T47D (cell line): ENCODE measurements at places on chromosomes 5 and 9.

- no peak for DNase-seq
These were observed 48.6 kb downstream of the UGCG start for GRCh38 chr9:111945216-111945615.

DNA sequence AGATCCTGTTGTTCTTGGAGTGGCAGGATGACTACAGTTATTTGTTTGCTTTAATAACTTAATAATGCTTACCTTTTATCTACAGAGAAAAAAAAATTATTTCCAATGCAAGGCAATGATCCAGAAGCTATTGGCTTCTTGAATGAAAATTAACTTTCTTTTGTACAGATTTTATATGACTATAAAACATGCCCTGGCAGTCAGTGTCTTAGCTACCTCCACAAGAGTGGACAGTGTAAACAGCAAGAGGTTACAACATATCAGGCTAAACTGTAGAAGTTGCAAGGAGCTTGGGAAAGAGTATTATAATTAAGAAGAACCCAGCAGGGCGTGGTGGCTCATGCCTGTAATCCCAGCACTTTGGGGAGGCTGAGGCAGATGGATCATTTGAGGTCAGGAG is 49.1 kb downstream of the BNC2 start:
- DNase-seq, result no peak

DNA sequence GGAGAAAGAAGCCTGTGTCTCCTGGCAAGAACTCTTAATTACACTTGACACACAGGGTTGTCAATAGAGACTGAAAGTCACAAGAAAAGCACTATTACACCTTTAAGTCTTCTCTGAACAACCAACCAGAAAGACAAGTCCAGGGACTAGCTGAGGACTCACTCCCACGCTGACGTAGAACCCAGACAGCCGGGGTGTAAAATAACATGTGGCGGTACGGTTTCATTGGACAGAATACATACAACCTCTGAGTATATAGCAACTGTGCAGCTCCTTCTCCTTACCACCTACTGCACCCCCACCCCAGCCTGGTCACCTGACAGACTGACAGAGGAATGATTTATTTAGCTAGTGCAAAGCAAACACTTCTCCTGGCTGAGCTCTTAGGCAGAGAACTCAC is 103.4 kb upstream of the RASEF start:
- DNase-seq, result peak; percentile 99

- DNase-seq, result peak; percentile 6
These were observed 54.8 kb downstream of the RNF38 start for GRCh38 chr9:36345103-36345846.

DNA sequence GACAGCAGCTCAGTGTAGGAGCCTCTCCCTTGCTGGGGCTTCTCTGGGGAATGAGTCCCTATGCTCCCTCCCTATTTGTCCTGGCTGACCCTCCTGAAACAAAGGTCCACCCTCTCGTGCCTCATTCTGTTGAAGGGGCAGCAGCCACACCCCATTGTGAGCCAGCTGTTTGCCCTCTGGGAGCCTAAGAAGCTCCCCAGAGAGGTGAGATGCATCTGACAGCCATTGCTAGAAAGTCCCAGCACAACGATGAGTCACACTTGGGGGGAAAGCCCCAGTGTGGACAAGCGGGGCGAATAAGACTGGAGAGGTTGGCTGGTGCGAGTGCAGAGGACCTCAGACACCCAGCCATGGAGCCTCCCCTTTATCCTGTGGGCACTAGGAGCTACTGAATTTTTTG is 101.4 kb downstream of the PPARGC1B start:
- DNase-seq, result no peak

- DNase-seq, result no peak
These were observed 807.0 kb downstream of the TLE4 start for GRCh38 chr9:80378669-80379293.

DNA sequence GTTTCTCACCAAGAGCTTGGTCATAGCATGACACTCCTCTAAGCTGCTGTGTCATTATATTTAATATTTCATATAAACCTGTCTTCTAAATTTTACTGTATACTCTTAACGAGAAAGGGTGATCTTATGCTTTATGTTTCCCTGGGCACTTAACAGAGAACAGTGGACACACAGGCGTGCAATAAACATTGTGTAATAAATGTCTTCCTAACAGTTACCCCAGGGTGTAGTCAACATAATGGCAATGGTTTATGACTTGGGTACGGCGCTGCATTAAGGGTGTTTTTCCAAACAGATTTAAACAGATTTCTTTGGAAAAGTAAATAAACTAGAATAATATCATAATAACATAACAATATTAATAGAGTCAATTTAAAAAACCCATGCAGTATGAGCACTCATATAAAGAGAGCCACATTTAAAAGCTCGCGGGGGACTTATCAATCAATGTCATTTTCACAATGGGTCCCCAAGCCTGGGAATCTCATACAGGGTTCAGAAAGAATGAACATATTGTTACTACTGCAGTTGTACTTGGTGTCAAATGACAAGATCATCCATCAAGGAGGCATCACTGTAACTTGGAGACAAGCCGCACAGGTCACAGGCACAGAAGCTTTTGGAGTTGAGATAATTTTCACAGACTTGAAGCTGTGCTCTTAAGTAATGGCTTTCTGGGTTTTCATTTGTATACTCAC is 376.4 kb downstream of the CTNND2 start:
- no peak for DNase-seq

DNA sequence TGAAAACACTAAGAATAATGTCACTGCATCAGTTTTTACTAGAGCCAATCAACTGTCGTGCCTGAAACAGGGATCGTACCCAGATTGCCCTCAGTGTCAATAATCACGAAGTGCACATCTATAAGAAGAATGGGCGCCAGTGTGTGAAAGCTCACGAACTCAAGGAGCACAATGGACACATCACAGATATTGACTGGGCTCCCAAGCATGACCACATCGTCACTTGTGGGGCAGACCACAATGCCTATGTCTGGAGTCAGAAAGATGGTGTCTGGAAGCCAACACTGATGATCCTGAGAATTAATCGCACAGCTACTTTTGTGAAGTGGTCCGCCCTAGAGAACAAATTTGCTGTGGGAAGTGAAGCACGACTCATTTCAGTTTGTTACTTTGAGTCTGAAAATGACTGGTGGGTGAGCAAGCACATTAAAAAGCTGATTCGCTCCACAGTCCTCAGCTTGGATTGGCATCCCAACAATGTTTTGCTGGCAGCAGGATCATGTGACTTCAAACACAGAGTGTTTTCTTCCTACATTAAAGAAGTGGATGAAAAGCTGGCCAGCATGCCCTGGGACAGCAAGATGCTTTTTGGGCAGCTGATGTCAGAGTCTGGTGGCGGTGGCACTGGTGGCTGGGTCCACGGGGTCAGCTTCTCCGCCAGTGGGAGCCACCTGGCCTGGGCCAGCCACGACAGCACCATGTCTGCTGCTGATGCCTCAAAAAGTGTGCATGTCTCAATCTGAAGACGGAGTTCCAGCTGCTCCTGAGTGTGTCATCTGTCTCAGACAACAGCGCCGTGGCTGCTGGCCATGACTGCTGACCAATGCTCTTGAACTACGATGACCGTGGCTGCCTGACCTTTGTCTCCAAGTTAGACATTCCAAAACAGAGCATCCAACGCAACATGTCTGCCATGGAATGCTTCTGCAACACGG is 32.2 kb downstream of the NSA2 start:
- DNase-seq, result no peak

DNA sequence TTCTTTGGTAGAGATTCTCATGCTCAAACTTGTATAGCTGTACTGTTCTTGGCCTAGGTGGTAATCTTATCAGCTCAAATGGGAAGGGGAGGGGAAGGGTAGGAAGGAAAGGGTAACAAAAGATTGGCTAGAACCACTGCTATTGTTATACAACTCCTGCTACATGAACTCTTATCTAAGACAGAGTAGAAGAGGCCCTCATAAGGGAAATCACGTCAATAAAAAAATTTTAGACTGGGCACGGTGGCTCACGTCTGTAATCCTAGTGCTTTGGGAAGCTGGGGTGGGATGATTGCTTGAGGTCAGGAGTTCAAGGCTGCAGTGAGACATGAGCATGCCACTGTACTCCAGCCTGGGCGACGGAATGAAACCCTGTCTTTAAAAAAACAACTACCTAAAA is 15.9 kb downstream of the STOM start:
- no peak for DNase-seq

- DNase-seq, result no peak
These were observed 101.4 kb upstream of the SPEF2 start for GRCh38 chr5:35516271-35516670.

DNA sequence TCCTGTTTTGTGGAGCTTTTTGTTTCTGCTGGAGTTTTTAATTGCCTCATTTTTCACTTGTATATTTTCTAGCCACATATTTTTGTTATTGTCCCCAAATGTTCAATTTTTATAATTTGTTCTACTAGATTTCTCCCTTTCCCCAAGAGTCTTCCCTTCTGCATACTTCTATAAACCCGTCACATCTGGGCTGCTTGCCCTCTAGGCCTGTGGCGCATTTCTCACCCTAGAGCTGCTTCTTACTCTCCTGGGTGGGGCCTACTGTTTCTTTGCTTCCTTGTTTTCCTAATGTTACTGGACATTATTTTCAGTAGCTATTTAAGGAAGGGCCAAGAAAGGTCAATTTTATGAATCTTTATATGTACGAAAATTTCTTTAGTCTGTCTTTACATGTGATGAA is 51.5 kb downstream of the NXNL2 start:
- DNase-seq, result no peak

DNA sequence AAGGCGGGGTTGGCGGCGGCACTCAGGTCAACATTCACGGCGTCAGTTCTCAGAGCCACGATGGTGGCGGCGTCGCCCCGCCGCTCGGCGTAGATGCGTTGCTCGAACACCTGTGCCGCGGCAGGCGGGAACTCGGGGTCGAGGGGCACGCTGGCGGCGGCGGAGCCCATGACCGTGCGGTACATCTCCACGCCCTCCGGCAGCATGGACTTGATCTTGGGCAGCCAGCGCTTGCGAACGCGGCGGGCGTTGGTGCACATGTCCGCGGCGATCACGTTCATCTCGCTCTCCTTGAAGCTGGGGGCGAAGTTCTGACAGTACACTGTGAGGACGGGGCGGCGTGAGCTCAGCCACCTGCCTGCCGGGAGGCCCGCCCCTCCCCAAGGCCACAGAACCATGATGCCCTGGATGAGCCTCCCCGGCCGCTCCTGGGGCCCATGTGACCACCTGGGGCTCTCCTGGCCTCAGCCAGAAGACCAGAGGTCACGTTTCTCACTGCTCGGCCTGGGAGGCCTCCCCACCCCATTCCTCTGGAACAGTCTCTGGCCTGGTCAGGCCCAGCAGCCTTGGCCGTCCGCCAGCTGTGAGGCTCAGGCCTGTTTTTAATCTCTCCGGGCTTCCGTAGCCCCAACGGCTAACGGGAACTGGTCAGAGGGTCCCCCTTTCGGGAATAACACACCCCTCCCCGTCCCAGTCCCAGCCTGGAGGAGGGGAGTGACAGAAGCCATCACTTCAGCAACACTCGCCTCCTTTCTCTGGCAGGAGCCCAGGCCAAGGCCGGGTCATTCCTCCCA is 50.7 kb upstream of the UBAC1 start:
- DNase-seq, result no peak

- DNase-seq, result no peak
These were observed 91.1 kb upstream of the RANBP3L start for GRCh38 chr5:36392818-36393217.

GRCh38 chr9:98552331-98552730 is 156.4 kb downstream of the GABBR2 start:
- DNase-seq, result peak; percentile 83

- DNase-seq, result no peak
These were observed 87.6 kb downstream of the ANKRD55 start for GRCh38 chr5:56145511-56145910.

DNA sequence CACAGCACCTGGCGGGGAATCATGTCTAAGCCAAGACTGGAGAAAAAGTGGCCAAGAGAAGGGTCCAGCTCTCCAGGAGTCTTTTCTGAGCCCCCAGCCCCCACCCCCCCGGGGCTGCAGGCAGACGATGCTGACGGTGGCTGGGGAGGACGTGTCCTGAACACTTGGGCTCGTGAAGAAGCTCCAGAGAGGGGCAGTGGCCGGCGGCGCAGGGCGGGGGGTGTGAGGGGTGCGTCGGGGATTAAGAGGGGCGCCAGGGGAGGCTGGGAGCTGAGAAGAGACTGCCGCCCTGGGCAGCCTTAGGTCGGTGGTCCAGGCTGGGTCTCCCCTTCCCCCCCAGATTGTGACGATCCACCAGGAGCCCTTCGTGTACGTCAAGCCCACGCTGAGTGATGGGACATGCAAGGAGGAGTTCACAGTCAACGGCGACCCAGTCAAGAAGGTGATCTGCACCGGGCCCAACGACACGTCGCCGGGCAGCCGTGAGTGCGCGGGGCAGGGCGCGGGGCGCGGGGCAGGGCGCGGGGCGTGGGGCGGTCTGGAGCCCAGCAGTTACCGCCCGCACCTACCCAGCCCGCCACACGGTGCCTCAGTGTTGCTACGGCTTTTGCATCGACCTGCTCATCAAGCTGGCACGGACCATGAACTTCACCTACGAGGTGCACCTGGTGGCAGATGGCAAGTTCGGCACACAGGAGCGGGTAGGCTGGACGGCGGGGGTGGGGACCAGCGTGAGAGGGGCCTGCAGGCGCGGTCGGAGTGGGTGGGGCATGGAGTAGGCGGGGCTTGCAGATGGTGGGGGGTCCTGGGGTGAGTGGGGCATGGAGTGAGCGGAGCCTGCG is 8.9 kb downstream of the LRRC26 start:
- no peak for DNase-seq

- DNase-seq, result no peak
These were observed 380.4 kb downstream of the PSAT1 start for GRCh38 chr9:78677326-78677725.

DNA sequence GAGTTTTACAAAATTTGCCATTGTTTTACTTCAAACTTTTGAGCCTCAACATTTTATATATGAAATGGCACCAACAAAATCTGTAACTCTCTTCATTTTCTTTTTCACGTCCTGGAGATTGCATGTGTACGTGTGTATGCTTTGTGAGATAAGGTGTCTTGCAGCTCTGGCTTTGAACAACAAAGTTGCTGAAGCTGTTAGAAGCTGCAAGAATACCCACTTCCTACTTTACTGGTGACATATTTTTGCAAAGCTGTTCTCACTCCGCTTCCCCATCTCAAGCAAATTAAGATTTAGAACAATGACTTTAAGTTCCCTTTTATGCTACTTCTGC is 41.8 kb downstream of the FYB1 start:
- DNase-seq, result no peak

- DNase-seq, result no peak
These were observed 591.5 kb downstream of the PRR16 start for GRCh38 chr5:121055586-121055985.

DNA sequence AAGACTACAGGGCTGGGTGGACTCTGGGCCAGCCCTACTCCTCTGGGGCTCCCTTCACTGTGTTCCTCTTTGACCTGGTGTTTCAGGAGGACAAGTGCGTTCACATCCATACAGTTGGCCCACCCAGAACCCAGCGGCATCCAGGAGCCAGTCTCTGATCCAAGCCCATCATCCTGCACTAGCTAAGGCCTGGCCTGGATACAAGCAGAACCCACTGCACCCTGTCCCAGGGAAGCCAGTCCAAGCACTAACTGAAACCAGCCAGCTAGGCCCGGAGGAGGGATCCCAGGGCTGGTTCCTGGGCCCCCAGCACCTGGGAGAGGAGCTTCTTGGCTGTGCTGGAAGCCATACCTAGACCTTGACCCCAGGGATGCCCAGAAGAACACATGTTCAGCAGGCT is 4.1 kb upstream of the GBGT1 start:
- no peak for DNase-seq
